ENCODE measurements at places on chromosomes 7 and 10.

- DNase-seq = no peak
Observed at GRCh38 chr10:103439776-103440175, 12.4 kb downstream of the CALHM2 start.

- DNase-seq = no peak
Observed at GRCh38 chr10:26550774-26551526, 112.8 kb downstream of the APBB1IP start.

DNA sequence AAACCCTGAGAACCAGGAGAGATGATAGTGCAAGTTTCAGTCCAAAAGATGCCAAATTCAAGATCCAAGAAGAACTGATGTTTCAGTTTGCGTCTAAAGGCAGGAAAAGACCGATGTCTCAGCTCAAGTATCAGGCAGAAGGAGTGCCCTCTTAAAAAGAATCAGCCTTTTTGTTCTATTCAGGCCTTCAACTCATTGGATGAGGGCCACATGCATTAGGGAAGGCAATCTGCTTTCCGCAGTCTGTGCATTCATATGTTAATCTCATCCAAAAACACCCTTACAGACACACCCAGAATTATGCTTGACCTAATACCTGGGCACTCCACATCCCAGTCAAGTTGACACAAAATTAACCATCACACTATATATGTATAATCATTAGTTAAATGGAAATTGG is 45.2 kb downstream of the DNAJB9 start:
- DNase-seq = no peak

DNA sequence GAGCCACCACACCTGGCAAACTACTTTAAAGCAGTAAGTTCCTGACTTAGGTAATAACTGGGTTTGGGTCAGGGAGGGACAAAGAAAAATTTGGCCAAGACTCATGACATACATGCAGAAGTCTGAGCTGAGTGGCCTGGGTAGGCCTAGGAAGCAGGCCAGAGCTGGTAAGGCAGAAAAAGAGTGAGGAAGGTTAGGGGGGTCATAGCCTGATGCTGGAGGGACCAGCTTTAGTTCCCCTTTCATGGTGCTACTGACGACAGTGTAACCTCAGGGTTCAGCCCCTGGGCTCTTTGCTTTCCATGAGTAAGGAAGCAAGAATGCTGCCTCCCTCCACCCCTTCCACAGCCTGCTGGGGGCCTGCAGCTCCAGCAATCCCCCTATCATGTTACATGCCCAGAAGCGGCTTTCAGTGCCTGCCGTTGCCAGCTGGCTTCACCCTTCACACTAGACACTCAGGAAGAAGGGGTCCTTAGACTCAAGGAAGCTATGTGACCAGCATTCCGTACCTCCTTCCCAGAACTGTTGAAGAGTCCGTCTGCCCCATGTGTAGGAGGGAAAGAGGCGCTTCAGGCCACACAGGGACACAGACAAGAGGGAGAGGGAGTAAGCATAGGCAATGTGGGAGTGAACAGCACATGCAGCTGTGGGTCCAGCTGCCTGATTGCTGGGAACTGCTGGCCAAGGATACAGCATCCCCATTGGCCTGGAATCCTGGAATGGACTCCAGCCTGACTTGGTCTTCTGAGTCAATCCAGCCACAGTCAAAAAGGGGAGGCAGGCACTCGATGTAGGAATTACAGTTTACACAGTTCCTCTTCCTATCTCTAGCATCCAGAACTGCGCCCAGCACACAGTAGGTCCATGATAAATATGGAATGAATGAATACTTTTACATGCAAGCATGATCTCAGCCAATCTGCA is 4.1 kb upstream of the PLAU start:
- DNase-seq = peak; percentile 34

- no peak for DNase-seq
Observed at GRCh38 chr7:100483090-100483721, 521 bp upstream of the NYAP1 start.

DNA sequence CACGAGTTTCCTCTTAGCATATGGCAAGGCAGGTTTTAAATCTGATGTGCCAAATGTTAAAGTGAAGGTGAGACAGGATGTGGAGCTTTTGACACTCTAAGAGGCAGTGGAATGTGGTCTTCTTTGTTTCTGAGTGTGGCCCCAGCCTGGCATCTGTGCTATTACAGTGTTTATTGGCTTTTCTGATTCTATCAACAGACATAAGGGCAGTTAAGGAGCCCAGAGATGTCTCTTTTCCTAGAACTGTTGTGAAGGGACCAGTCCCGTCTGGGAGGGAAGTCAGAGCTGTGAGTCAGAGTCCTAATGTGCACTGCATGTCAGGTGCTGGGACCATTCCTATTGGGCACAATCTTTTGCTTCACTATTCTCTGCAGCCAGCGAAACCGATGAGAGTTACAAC is 32.5 kb downstream of the TRUB1 start:
- DNase-seq = no peak

DNA sequence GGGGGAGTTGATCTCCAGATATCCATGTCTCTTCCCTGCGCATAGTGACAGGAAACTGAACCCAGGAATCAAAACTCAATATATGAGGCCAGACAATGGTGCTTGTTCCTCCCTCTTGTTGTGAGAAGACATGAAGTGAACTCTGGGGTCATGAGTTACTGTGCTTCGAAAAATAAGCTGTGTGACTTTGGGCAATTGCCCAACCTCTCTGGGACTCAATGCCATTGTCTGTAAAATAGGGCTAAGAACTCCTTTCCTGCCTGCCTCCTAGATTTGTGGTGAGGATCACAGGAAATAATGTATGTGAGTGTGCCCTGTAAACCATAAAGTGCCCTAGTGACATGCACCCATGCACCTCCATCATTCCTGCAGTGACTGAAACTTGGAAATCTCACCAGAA is 48.4 kb downstream of the SYPL1 start:
- no peak for DNase-seq

DNA sequence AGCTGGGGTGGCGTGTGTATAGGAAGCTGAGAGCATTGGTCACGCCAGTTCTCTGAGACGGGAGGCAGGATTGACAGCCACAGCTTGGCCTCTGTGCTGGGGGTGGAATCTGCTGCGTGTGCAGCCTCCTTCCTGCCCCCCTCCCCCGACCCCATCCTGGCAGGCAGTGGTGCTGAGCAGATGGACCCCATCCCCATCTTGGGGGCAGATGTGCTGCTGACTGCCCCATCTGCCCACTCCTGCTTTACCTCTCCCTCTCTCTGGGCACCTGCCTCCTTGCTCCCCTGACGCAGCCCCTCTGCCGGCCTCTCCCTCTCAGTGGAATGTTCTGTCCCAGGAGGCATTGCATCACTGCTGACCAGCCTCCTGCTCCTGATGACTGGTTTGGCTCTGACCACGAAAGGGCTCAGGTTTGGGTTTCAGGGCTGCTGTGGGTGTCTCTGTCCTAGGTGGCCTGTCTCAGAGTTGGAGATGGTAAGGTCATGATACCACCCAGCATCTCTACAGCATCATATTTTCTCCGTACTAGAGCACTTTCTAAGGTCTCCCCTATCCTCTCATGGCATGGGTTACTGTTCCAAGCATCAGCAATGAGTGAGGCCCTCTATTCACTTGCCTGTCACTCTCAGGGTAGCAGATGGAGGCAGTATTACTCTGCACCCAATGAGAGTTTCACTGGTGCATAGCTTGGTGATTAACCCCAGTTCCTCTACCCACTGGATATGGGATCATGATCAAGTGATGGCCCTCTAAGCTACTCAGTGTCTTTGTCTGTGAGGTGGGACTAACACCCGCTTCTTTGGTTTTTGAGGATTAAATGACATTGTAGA is 81.9 kb downstream of the RBM20 start:
- no peak for DNase-seq

- no peak for DNase-seq
Observed at GRCh38 chr7:142607351-142607750, 141.9 kb upstream of the PRSS1 start.

- no peak for DNase-seq
Observed at GRCh38 chr7:46752881-46753366, 829.0 kb downstream of the TNS3 start.

GRCh38 chr7:129122751-129123509 is 21.6 kb upstream of the TSPAN33 start:
- no peak for DNase-seq

GRCh38 chr10:28794986-28795385 is 117.7 kb downstream of the BAMBI start:
- DNase-seq = no peak

DNA sequence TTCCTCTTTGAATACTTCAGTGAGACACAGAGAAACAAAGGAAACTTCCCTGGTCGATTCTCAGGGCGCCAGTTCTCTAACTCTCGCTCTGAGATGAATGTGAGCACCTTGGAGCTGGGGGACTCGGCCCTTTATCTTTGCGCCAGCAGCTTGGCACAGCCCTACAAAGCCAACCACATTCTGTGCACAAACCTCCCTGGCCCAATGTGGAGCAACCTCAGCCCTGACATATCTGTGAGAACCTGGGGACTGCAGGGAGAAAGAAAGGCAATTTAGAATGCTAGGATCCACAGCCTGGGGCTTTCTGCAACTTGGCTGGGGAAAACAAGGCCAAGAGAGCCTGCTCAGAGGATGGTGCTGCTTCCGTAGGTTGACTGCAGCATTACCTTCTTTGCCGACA is 63.5 kb upstream of the PRSS58 start:
- DNase-seq = no peak

- DNase-seq = no peak
Observed at GRCh38 chr7:108464743-108465142, 8.5 kb upstream of the NRCAM start.

DNA sequence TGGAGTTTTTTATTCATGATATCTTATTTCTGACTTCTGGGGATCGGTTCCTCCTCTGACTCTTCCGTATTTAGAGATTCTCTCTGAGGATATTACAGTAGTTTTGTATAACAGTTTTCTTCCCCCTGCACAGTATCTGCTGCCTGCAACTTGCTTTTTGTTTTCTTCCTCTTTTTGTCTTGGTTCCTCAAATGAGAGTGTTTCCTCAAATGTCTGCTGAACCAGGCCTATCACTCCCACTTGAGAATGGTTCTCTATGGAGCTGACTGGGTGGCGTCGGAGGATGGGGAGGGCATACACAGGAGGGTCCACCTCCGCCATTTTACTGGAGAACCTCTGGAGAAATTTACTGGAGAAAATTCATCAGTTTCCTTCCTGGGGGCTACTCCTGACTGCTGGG is 27.7 kb downstream of the ARHGAP22 start:
- DNase-seq = no peak
